DMS53 (cell line): ENCODE measurements at places on chromosomes 3 and 15.

GRCh38 chr3:37243820-37244748, 69.7 kb upstream of the LRRFIP2 start:
- peak; percentile 41 for DNase-seq

DNA sequence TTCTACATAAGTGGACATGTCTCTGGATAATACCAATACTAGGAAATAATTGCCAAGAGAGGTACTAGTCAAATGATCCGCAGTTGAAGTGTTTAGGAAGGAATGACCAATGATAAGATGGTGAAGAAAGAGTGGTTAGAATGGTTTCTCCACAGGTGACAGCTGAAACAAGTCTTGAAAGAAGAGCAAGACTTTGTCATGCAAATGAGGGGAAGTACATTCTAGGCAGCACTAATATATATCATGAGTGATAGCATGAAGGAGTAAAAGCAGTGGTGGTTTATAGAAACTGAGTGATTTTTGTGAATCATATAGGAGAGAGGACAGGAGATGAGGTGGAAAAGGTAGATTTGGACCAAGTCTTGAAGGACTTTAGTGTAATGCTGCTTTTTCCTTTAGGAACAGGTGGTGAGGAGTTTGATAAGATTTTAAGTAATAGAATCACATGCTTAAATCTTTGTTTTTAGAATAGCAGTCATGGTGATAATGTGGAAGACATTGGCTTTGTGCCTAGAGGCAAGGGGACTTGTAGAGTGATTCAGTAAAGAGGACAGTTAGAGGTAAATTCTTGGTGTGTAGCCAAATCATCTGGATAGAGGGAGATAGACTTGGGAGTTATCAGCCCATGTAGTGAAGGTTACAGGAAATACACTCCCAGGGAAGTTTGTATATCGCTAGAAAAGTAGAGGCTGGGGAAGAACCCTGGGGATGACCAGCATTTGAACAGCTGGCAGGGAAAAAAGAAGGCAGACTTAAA, 31.9 kb downstream of the SLMAP start:
- DNase-seq, result no peak

- DNase-seq, result peak; percentile 47
Measured at GRCh38 chr3:171172070-171172469, 145.6 kb upstream of the SLC2A2 start.

GRCh38 chr3:16089521-16089920, 85.0 kb upstream of the GALNT15 start:
- no peak for DNase-seq

GRCh38 chr15:69666441-69666882, 213.8 kb downstream of the RPLP1 start:
- no peak for DNase-seq

DNA sequence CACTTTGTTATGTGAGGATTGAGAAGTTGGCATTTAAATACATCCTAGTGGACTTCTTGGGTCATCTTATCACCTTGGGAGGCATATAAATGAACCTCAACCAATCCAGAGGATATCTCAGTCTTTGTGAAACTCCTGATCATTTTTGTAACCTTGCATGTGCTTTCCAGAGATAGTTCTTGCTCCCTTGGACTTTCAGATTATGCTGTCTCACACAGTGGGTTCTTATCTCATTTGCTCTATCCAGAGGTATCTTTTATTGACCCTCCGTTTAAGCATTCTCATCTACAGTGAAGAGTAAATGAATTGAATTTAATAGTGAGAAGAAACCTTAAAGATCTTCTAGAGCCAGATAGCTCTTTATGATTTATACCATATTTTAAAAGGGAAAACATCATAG, 10.4 kb downstream of the ARMC8 start:
- DNase-seq, result no peak

DNA sequence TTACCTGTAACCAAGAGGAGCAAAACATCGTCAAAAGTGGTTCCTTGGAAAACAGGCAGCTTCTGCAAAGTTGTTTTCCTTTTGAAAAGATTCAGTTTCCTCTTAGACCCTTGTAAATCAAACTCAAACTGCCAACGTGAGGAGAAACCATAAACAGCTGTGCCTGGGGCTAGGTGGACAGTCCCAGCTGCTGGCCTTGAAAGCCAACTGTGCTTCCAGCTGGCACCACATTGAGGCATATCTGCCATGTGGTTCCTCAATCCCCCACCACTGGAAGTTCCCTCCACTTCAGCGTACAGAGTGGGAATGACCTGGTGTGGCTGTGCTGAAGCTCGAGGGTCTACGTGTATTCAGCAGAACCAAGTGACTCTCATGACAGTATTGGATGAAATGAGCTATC, 40.9 kb downstream of the HRH1 start:
- no peak for DNase-seq

DNA sequence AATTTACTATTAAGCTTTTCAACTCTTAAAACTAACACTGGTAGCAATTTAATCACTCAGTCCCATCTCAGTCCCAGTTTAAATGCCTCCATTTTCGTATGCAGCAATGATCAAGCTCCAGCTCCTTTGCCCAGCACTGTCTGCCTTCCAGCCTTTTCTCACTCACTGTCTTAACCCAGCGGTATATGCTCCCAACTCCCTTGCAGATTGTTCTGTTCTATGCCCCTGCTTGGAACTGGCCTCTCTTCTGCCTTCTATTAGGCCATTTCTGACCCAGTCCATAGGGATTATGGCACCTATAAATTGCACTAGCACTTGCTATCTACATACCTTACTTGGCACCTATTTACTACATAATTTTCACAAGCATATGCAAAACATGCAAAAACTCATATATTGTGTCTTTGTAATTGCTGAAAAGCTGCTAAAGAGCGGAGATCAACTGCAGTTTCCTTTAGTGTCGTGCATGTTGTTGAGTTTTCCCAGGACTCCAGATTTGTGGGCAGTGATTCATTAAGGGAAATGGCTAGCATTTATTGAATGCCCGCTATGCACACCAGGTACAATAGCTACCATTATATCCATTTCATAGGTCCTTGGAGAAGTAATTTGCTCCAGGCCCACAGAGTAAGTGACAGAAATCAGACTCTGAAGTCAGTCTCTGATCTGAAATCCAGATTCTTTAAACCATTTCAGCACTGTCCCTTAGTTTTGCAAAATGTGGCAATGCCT, 24.4 kb downstream of the CRBN start:
- no peak for DNase-seq

GRCh38 chr3:159828542-159828943, 160.1 kb upstream of the IL12A start:
- DNase-seq, result peak; percentile 70

- DNase-seq, result no peak
Measured at GRCh38 chr3:78221796-78222195, 1181.9 kb downstream of the ROBO2 start.

GRCh38 chr3:78026318-78026828, 986.5 kb downstream of the ROBO2 start:
- DNase-seq, result no peak

GRCh38 chr3:135862361-135862760, 103.2 kb upstream of the PPP2R3A start:
- DNase-seq, result no peak

- DNase-seq, result no peak
Measured at GRCh38 chr3:179701176-179701827, 48.5 kb downstream of the USP13 start.

DNA sequence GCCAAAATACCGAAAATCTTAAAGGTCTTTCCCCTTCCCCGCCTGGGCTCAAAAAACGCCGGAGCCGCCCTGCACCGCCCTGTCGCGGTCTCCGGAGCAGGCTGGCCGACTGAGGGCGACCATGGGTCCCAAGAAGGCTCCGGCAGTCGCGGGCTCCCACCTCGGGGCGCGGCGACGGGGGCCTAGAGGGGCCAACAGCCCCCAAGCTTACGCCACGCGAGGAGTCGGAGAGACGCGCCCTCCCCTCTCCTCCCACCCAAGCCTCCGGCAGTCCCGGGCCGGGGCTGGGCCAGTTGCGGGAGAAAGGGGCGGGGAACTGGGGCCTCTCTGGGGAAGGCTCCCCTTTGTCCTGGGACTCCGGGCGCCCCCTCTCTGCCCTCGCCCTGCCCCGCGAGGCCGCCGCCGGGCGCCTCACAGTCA, 69.2 kb downstream of the GOLGA8B start:
- peak; percentile 37 for DNase-seq
